ENCODE measurements at places on chromosomes 2 and 18. TPM values are rescaled to one million over a fixed set of nuclear protein-coding genes. Genes with fewer than 3 reads are reported as not detected.

GRCh38 chr2:236510034-236510433, 59.6 kb upstream of the ACKR3 start:
- H3K4me3 ChIP-seq, result no peak overlapping the region
- peaks cover 2% of the 10 kb centered on the region for H3K27me3 ChIP-seq
- no peak for DNase-seq
- H3K4me1 ChIP-seq, result peaks cover 5% of the 10 kb centered on the region

DNA sequence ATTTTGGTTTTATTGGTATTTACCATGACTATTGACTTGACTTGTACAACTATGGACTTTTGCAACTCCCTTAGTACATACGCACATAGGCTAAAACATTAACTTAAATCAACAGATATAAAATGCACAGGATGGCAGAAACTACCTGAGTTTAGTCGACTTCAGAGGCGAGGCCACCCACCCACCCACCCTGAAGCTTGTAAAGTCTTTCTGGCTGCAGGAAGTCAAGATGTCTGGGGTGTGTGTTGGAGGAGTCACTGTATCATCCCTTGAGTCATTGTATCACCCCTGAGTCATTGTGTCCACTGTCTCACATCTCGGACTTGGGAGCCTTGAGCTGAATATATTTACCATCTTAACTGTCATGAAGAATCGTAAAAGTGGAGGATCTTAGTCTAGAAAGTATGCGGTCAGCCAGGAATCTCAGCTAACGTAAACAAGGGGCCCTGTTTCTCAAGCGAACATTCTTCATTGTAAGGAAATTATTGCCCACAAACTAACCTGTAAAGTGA, 140.0 kb upstream of the ST6GAL2 start:
- H3K27ac ChIP-seq, result no peak overlapping the region
- no peak for DNase-seq
- no peaks in the 10 kb centered on the region for H3K27me3 ChIP-seq
- H3K4me1 ChIP-seq, result no peaks in the 10 kb centered on the region
- no peak overlapping the region for H3K4me3 ChIP-seq
- no peaks in the 10 kb centered on the region for H3K36me3 ChIP-seq

- no peaks in the 10 kb centered on the region for H3K27me3 ChIP-seq
- H3K4me3 ChIP-seq, result no peak overlapping the region
- H3K4me1 ChIP-seq, result no peaks in the 10 kb centered on the region
Measured at GRCh38 chr2:21787941-21788340, 664.2 kb downstream of the TDRD15 start.

- no peak overlapping the region for H3K4me3 ChIP-seq
- H3K4me1 ChIP-seq, result no peaks in the 10 kb centered on the region
- peaks cover 6% of the 10 kb centered on the region for H3K27me3 ChIP-seq
- no peak for DNase-seq
- H3K36me3 ChIP-seq, result no peaks in the 10 kb centered on the region
- H3K27ac ChIP-seq, result no peak overlapping the region
Measured at GRCh38 chr2:119565481-119565880, 21.2 kb downstream of the CFAP221 start.

DNA sequence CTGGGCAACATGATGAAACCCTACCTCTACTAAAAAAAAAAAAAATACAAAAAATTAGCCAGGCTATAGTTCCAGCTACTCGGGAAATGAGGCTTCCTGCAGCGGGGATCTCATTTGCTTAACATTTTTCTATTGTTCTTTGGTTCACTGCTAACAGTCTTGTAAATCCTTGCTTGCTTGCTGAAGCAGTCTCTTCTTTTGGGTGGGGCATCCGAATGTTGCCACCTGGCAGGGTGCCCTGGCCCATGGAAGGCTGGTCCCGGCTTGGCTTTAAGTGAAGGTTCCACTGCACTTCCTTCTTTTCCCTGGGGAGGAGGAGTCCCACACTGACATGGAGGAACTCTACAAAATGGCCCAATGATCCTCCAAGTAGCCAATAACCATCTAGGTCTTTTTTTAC, 6.0 kb upstream of the ANKRD29 start:
- no peaks in the 10 kb centered on the region for H3K36me3 ChIP-seq
- H3K4me3 ChIP-seq, result no peak overlapping the region
- H3K4me1 ChIP-seq, result no peaks in the 10 kb centered on the region
- DNase-seq, result no peak
- H3K27me3 ChIP-seq, result 0 out of 2 replicates have a peak, but pooled peaks cover 1% of the 10 kb centered on the region

- peak overlapping the region; percentile 35 for H3K4me3 ChIP-seq
- no peak for DNase-seq
- no peaks in the 10 kb centered on the region for H3K36me3 ChIP-seq
- H3K4me1 ChIP-seq, result peaks cover 53% of the 10 kb centered on the region
- peak overlapping the region; percentile 89 for H3K27ac ChIP-seq
- no peaks in the 10 kb centered on the region for H3K27me3 ChIP-seq
Measured at GRCh38 chr2:161165811-161166210, 5.6 kb downstream of the TANK start.

- H3K27me3 ChIP-seq, result peaks cover 26% of the 10 kb centered on the region
- peaks cover 6% of the 10 kb centered on the region for H3K4me1 ChIP-seq
- no peak for DNase-seq
Measured at GRCh38 chr2:19362094-19362754, 3.8 kb upstream of the OSR1 start.

DNA sequence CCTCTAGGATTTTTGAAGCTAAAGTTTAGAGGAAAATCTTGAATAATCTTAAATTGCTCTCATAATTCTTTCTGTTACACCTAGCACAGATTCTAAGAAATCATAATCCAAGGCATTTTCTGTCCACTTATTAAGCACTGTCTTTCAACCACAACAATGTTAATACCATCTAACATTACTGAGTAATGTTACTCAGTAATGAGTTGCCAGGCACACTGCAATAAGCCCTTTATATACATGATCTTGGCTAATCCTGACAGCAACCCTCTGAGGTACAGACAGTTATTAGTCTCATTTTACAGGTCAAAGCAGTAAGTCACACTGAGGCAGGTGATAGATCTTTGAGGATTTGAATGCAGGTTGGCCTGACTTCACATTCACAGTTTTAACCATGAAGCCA, 291.9 kb downstream of the ALK start:
- H3K4me3 ChIP-seq, result no peak overlapping the region
- no peaks in the 10 kb centered on the region for H3K27me3 ChIP-seq
- DNase-seq, result no peak
- no peaks in the 10 kb centered on the region for H3K4me1 ChIP-seq
- no peaks in the 10 kb centered on the region for H3K36me3 ChIP-seq

- no peaks in the 10 kb centered on the region for H3K4me1 ChIP-seq
- DNase-seq, result no peak
- no peaks in the 10 kb centered on the region for H3K27me3 ChIP-seq
Measured at GRCh38 chr2:120455390-120455789, 109.5 kb downstream of the INHBB start.

DNA sequence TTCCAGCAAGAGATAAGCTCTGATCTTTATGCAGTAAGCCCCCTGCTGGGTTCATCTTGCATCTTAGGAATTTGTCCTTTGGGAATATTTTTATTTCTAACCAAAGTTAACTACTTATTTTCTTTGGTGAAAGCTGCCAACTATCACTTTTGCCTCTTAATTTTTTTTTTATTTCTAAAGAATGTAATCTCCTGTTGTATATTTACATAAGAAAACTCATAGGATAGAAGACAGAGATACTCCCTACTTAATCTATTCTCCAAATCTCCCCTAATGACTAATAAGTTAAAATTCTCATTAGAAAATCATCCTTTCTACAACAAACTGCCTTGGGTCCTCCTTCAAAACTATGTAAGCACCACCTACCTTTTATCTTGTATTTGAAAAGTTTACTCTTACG, 612.2 kb upstream of the SLC39A10 start:
- no peaks in the 10 kb centered on the region for H3K27me3 ChIP-seq
- H3K4me1 ChIP-seq, result no peaks in the 10 kb centered on the region
- H3K4me3 ChIP-seq, result no peak overlapping the region
- H3K27ac ChIP-seq, result no peak overlapping the region

Gene SPATA3
- not detected for total RNA-seq

Gene CXXC1
- 160 TPM for total RNA-seq

Gene CTLA4
- 0.29 TPM for total RNA-seq

Gene HDLBP
- total RNA-seq, result 344 TPM

Gene SLC4A5
- 4.4 TPM for total RNA-seq

Measured in GM12878 (cell line).